ENCODE measurements at places on chromosomes 4 and X.
A peak's percentile ranks its signal among the peaks of the same experiment; 100 is the strongest.

DNA sequence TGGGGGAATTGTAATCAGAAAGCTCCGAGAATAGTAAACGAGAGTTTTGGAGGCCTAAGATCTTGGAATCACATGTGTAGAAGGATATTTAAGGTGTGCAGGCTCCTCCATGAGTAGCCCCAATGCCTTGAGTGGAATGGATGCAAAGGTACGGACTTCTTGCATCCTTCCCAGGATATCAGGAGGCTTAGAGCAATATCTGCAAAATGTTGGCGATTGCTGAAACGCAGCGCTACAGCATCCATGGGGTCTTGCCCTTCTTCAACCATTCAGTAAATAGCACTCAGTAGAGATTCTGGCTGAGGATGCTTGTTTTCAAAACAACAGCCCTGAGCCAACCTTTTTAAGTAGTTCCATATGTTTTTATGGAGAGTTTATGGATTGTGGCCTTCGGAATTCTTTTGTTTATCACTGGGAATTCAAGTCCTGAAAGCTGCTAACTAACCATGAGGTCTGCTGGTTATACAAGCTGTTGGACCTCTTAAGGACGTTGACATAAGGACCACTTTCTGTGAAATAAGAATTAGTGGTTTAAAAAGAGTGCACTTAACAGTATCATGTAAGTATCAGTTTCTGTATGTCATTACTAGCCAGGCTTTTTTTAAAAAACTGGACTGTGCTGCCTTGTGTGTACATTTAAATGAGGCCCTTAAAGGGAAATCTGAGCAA is 228.8 kb upstream of the PGRMC2 start:
- peak; percentile 76 for DNase-seq

DNA sequence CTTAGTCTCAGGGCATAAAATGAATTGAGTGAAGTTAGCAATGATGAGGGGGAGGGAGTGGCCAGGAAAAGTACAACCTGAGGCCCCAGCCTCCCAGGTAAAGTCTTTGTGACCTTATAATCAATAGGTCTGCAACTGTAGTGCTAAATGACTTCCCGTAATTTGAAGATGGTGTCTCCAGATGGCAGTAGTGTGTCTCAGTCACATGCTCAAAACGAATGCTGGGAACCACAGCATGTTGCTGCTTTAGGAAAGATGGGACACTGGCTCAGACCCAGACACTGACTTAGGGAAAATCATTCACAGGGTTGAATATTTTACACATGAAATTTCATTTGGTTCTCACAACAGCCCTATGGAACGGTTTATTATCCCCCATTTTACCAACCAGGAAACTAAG is 10.3 kb downstream of the SRPX2 start:
- no peak for DNase-seq

DNA sequence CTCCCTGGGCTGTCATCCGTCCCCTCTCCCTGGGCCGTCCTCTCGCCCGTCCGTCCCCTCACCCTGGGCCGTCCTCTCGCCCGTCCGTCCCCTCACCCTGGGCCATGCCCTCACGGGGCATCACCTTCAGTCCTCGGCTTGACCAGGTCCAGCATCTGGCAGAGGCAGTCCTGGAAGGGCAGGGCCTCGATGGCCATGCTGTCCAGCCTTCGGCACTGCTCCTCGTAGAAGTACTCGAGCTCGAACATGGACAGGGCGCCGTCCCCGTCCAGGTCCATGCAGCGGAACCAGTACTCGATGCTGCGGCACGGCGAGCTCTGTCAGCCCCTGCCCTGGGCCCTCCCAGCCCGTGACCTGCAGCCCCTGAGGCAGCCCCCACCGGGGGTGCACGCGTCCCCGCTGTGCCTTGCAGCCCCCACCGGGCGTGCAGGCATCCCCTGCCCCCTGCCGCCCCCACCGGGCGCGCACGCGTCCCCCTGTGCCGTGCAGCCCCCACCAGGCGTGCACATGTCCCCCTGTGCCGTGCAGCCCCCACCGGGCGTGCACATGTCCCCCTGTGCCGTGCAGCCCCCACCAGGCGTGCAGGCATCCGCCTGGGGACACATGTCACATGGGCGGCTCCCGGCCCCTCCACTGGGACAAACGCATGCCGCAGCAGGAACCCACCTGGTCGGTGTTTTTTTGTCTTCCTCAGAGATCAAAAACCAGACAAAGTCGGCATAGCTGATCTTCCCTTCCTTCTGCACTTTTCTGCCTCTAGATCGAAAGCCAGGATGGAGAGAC is 22.2 kb upstream of the GTPBP6 start:
- no peak for DNase-seq

DNA sequence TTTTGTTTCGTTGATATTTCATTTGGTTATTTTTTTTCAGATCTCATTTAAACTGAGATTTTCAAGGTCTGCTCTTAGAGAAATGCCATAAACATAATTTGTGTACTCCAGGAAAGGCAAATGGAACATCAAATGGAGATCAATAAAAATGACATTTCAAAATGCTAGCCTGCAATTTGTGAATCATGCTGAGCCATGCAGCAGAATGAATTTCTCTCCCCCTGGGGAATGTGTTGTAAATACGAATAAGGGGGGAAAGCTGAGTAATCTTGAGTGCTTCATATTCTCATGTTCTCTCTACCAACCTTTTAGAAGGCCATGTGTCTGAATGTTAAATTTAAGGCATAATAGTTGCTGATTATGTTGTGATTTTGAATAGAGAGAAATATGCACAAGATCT is 7.8 kb downstream of the ZCCHC4 start:
- no peak for DNase-seq

DNA sequence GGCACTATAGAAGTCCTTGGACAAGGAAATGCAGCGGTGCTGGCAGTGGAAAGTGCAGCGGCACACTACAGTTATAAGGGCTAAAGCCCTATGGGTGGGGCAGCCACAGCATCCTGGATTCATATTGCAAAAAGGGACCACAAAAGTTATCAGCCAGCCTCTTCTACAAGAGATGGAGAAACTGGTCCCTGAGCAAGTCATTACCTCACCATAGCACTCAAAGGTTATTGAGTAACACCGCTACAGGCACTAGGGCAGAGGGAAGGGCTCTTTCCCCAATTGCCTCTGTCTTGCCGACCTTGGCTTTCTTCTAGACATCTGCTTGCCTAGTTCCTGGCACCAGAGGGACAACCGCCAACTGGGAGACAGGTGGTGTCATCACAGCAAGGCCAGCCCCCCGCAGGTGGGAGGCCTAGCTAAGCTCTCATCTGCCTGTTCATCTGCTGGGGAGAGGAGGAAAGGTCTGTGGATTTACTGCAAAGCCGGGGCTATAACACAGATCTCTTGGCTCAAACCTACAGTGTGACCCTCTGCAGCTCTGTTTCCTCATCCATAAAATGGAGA is 600.0 kb downstream of the BCOR start:
- DNase-seq, result no peak

- DNase-seq, result no peak
Measured at GRCh38 chr4:179855469-179855868, 2387.7 kb upstream of the TENM3 start.

GRCh38 chr4:78292341-78292740 is 235.2 kb downstream of the FRAS1 start:
- DNase-seq, result no peak

GRCh38 chr4:38333219-38333618 is 330.8 kb upstream of the KLF3 start:
- DNase-seq, result no peak

- no peak for DNase-seq
Measured at GRCh38 chr4:17012451-17012850, 114.0 kb upstream of the LDB2 start.

DNA sequence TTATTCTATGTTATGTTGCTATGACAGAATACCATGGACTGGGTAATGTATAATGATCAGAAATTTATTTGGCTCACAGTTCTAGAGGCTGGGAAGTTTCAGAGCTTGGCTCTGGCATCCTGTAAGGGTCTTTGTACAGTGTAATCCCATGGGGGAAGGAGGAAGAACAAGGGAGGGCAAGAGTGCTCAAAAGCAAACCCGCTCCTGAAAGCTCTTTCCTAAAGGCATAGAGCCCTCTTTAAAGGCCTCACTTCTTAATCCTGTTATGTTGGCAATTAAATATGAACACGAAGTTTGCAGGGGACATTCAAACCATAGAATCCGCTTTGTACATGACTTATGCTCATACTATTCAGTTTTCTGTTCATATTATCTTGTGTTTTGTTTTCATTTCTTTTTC is 191.3 kb upstream of the CTSO start:
- no peak for DNase-seq

GRCh38 chr4:113080050-113080449 is 30.6 kb downstream of the ANK2 start:
- DNase-seq, result no peak

GRCh38 chr4:182065255-182065654 is 177.9 kb upstream of the TENM3 start:
- DNase-seq, result no peak

- DNase-seq, result no peak
Measured at GRCh38 chr4:70627620-70628019, 924 bp upstream of the ENAM start.

- DNase-seq, result no peak
Measured at GRCh38 chr4:8141935-8142334, 16.7 kb downstream of the ABLIM2 start.

GRCh38 chrX:55484948-55485347 is 4.7 kb downstream of the USP51 start:
- no peak for DNase-seq

- DNase-seq, result no peak
Measured at GRCh38 chr4:7808752-7809151, 130.9 kb downstream of the AFAP1 start.

DNA sequence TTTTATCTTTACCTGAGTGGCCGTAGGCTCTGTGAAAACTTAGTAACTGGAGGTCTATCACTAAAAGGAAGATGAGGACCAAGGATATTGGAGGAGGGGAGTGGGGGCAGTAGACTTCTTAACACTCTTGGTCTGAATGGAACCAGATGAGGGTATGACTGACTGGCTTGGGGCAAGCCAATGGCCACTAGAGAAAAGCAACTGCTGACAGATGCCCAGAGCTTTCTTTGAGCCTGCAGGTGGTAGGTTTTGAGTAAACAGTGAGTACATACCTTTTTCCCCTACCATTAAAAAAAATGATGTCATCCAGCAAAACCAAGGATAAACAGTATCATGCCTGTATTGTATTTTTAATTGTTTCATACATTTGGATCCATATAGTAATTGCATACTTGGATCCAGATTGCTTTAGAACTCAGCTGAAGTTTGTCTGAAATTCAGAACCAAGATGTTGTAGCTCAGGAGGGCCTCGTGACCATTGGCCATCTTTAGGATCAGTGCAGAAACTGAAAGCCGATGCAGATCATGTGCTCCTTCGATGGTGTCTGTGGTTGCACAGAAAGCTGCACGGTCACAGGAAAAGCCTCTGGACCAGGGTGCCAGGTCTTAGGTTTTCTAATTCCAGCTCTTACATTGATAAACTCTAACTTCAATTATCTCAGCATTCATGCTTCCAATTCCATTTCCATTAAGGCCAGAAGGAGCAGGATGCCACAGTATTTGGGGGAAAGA is 131.0 kb downstream of the PDGFRA start:
- no peak for DNase-seq

GRCh38 chr4:101885574-101885973 is 95.0 kb downstream of the BANK1 start:
- DNase-seq, result no peak

DNA sequence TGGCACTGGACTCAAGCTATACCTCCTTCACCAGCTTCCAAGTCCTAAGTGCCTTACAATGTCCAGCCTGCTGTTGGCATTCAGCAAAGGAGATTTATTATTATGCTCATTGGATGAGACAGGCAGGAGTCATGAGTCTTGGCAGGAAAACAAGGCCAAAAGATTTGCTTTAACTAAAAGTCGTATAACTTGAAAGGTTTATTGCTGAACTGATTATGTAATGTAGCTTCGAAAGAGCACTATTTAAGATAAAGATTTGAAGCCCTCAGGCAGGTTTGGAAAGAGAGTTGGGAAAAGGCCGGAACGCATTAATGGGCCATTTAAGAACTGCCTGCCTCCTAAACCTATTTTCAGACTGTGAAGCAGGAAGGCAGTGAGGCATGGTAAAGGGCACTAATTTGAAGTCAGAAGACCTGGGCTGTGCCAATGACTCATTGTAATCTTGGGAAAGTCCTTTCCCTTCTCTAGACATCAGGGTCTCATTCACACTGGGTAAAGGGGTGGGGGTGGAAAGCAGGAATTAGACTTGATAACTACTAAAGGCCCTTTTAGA is 280.5 kb upstream of the EDA2R start:
- DNase-seq, result no peak

- DNase-seq, result no peak
Measured at GRCh38 chr4:148215202-148215601, 227.0 kb downstream of the NR3C2 start.

DNA sequence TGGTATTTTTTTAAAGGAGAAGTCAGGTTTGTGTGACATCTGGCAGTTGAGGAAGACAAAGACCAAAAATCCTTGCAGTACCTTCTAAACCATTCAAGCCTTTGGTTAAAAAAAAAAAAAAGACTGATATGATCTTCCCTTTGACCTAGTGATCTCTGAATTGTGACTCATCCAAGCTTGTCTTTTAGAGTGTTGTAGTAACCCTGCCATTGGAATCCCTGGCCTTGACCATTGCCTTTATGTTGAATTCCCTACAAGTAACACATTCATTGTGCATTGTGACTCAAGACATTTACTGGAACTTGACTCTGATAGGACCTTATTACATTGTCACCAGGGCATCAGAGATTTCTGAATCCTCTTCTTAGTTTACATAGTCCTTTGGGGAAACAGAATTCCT is 1469.0 kb downstream of the TECRL start:
- DNase-seq, result no peak

GRCh38 chr4:2546286-2546823 is 9.9 kb downstream of the FAM193A start:
- no peak for DNase-seq

DNA sequence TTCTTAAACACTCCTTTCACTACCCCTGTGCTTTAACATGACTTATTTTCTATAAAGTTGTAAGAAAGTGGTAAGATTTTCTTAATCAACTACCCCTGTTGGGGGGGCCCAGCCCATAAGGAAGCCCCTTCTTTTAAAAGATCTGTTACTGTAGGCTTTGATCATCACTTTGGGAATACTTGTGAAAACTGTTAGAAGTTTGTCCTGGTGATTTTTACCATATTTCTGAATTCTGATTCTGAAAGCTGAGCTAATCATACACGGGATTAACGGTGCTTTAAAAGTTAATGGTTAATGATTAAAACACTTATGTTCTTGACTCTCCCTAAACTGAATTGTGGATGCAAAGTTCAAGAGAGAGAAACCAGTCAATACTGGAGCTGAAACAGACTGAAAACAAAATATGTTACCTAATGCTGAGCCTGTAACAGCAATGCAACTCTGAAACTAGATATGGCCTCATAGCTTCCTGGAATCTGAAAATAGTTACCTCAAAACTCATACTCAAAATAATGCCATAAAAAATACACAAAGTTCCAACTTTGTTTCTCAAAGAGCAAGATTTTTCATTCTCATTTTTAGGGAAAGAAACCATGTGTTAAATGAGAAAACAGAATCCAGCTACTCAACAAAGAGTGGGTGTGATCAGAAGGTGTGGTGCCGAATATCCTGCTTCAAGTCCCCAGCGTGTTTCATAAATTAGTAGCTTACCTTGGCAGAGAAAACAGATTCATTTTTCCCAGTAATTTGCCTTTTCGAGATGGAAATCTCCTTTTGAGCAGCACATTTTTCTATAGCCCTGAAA is 31.6 kb downstream of the ADH7 start:
- DNase-seq, result no peak

GRCh38 chrX:109735202-109735744 is 2.2 kb upstream of the ACSL4 start:
- DNase-seq, result no peak

- no peak for DNase-seq
Measured at GRCh38 chrX:31112226-31112999, 40.6 kb upstream of the FTHL17 start.
